ENCODE measurements at places on chromosomes 4 and X. TPM values are rescaled to one million over a fixed set of nuclear protein-coding genes. Genes with fewer than 3 reads are reported as not detected.
A peak's percentile ranks its signal among the peaks of the same experiment; 100 is the strongest.

DNA sequence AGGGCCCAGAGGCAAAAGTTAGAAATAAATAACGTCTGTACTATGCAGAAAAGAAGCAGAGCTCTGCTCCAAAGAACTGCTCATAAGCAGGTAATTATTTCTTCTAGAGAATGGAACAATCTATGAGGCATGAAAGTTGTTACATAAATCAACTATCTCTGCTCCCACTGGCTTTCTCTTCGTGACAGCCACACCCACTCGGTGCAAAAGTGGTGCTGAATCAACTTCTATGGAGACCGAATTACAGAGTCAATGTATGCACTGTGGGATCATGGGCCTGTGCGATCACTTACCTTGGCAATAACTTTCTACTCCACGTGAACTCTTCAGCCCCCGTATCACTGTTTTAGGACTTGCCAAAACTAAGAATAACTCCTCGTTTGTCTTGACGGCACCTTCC, 99.4 kb upstream of the ATXN3L start:
- no peak for DNase-seq

DNA sequence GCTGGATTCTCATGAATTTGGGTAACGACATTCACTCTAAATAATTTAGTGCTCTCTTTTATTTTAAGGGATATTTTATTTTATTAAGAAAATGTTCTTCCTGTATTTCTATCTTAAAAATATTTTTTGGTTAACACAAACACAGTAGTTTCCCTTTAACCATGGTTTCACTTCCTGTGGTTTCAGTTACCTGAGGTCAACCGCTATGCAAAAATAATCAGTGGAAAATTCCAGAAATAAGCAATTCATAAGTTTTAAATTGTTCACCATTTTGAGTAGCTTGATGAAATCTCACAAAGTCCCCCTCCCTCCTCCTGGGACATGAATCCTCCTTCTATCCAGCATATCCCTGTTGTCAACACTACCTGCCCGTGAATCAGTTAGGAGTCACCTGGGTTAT, 71.4 kb downstream of the GBA3 start:
- DNase-seq: no peak

- DNase-seq: no peak
These were observed 10.9 kb upstream of the NALF2 start for GRCh38 chrX:69493193-69493592.

DNA sequence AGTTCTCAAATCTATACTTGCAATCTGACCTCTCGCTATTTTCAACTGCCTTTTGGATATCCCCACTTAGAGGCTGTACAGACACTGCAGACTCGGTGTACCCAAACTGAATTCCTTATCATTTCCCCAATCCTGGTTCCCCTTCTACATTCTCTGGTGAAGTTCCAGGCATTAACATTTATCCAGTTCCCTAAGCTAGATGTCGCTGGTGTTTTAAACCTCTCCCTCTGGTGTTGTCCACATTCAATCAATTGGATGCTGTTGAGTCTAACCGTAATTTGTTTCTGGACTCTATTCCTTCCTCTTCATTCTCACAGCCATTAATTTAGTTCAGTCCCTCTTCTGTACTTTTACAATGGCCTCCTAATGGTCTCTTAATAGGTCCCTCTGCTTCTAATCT, 7.2 kb upstream of the STK26 start:
- DNase-seq: no peak

- DNase-seq: no peak
These were observed 2529.3 kb downstream of the ARAP2 start for GRCh38 chr4:33714971-33715370.

DNA sequence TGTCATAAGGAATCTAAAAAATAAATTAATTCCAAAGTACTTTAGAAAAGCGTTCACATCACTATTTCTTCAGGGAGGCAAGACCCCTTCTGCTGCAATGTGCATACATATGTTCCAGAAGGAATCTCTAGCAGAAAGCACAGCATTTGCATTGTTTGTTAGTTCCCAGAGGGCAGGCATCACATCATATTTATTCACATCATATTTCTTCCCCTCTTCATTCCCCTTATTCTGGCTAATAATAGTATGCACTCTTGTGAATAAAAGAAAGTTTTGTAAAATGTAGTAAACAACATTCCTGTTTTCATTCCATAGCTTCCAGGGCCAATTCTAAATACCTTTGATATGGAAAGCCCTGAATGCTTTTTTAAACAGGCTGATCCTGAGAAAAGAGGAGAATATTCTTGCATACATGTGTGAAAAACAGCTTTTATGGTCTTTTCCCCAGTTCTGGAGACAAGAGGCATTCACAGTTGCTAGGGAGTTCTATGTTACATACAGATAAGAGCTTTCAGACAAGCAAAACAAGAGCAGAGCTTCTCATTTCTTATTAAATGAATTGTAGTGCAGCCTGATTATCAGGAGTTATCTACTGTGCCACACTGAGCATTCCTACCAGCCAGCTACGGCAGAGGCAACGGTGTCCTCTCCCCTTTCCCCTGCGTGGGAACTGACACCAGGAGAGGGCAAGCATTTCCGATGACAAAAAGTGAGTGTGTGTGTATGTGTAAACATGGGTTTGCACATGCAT, 15.2 kb downstream of the GATB start:
- no peak for DNase-seq

DNA sequence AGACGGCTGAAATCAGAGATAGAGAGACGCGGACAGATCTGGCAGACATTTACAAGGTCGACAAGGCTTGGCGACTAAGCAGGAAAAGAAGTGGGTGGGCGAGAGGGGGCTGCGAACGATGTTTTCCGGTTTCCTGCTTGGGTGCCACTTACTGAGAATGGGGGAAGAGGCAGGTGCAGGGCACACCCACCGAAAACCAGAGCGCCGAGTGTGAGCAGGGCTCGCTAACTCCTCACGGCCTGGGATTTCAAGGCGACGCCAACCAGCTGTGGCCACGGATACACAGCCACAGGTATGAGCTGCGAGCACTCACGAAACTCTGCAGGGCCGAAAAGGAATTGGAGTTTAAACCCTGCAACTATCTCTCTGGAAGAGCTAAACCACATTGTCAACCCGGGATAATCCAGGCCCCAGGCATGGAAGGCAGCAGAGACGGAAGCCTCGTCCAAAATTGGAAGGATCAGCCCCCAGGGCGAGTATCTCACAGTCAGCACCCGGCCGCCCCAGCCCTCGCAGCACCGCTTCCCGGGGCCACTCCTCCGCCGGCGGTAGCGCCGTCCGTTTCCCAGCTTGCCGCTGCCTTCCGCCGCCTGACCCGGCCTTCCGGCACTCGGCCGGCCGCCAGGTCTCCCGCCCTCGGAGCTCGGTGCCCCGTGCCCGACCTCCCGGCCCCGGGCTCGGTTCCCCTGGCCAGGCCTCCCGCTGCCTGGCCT, 778 bp downstream of the CASP3 start:
- peak; percentile 57 for DNase-seq

DNA sequence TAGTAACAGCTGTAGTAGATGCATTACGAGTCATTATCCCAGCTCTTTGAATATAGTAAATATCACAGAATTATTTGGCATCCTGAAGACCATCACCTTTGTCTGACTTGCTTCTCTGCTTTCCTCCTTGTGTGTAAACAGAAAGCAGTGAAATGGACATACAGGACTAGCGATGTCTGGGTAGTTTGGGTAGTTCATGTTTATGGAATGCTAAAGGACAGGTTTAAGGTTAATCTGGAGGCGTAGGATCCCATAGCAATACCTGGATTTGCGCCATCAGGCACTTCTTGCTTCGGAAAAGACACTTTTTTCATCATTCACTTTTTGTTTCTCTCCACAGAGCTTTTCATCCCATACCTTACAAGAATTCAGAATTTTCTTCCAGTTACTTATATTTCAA, 232.2 kb downstream of the GPAT3 start:
- DNase-seq: no peak

DNA sequence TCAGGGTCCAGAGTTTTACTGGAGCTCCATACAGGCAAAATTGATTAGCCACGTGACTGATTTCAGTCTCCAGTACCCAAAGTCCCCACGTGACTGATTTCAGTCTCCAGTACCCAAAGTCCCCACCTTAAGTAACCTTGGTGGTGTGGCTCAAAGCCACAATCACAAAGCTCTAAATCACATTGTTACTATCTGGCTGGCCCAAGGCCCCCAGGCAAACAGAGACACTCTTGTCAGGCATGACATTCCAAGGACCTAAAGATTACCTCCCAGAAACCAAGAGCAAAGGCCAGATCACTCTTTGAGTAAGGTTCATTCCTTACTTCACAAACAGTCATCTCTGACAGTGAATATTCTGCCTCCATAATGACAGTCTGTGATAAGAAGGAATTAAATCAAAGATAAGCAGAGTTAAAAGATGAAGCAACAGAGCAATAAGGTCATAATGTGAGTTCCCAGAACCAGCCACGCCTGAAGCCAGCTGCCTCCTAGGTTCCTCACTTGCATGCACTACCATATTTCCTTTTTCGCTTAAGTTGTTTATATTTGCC, 78.5 kb downstream of the ANXA3 start:
- DNase-seq: no peak

DNA sequence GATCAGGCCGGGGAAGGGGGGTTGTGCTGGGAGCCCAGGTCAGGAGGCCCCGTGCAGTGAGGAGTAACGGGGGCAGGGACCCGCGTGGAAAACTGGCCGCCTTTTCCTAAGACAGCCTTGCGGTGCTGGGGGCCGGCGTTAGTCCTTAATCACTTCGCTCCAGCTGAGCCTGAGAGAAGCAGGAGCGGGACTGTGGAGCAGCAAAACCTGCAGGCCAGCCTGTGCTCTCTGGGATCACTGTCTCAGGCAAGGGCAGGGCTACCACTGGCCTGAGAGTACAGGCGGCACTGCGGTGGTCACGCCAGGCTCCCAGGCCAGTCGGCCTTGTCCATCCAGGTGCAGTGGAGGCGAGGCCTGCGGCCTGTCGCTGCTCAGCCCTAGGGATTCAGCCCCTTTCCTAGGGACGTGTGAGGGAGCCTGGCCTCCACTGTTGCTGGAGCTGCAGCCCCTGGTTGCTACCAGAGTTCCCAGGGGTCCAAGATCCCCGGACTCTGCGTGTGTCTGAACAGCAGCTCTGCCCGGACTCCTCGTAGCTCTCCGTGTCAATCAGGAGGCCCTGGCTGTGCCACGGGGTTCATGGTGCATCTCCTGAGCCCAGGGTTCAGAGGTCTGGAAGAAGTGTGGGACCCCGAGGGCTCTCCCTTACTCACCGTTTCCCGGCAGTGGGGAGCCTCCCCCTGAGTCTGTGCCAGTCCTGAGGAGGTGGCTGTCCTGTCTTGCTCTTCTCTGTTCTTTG, 2141.7 kb upstream of the TENM3 start:
- no peak for DNase-seq

GRCh38 chrX:6729626-6730025, 194.7 kb upstream of the VCX3A start:
- no peak for DNase-seq

GRCh38 chr4:6074758-6075157, 56.5 kb upstream of the C4orf50 start:
- no peak for DNase-seq

- no peak for DNase-seq
These were observed 49.0 kb downstream of the CD99L2 start for GRCh38 chrX:150849486-150849885.

DNA sequence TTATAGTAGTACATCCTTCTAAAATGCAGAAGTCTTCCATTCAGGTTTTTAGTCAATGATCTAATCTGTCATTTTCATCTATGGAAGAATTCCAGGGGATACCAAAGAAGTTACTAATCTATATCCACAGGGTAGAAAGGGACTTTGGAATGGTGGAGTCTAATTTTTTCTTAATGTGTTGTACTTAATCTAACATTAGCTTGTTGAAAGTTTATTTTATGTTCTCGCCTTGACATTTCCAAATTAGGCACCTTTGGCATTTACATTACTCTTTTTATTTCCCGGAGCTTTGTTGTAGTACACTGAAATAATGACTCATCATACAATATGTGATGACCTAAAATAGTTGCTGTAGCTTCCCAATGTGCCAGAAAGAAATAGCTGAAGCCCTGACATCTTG, 91.5 kb downstream of the HTR2C start:
- DNase-seq: no peak

DNA sequence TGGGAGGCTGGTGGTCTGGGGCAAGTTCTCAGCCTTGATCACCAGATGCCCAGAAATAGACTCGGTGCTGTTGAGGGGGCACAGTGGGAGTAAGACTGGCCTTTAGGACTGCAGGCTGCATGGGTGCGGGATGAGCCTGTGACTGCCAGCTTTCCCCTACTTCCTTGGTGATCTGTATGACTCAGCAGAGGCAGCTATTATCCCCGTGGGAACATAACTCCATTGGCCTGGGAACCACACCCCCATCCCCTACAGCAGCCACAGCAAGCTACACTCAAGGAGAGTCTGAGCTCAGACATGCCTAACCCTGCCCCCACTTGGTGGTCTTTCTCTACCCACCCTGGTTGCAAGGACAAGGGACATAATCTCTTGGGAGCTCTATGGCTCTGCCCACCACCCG, 20.6 kb downstream of the CLIC2 start:
- DNase-seq: no peak

- DNase-seq: no peak
These were observed 640.1 kb upstream of the AADAT start for GRCh38 chr4:170729897-170730296.

GRCh38 chrX:153494541-153495361, at the start of gene BGN:
Gene BGN, plus strand, starts transcription at chrX:153494980. Its CDS starts 9,652 bp downstream, at chrX:153504632.
- DNase-seq: no peak

DNA sequence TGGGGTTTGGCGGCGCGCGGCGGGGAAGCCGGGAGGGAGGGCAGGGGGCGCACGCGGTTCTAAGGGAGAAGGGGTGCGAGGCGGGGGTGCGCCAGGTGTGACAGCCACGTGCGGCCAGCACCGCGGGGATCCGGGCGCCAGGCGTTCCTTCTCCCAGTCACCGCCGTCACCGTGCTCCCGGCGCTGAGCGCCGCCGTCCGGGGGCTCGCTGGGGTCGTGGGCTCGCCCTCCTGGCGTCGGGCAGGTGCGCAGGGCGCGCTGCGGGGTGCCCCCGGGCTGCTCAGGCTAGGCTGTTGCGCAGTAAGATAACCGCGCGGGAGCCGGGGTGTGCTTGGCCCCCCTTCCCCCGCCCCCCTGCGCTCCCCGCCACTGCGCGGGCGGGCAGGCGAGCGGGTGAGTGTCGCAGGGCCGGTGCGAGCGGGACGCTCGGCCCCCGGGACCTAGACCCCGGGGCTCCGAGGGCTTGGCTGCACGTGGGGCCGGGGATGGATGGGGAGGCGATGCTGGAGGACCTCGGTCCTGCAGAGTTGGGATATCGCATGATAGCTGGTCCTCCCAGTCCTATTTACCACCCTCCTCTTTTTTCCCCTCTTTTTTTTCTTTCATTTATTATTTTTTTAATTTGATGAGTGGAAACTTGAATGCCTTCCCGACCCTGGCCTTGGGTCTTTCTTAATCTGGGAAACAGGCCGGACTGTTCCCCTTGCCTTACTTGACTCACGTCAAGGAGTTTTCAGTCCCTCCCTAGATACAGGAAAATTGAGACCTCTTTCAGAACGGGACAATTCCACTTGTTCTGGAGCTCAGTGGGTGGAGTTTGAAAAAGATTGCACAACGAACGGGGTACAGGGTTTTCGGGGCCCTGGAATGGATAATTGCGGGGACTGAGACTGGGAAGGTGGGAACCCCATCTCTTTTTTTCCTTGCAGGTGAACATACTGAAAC, 797 bp downstream of the TXLNG start:
- DNase-seq: no peak

GRCh38 chr4:38306482-38307071, 346.4 kb downstream of the PTTG2 start:
- DNase-seq: no peak

ADH1A gene
- polyA plus RNA-seq: 10.2 TPM

AMOT gene
- polyA plus RNA-seq: 13.7 TPM

MTMR8 gene
- polyA plus RNA-seq: 1.4 TPM

TRIM75 gene
- not detected for polyA plus RNA-seq

S100G gene
- not detected for polyA plus RNA-seq

PAGE1 gene
- polyA plus RNA-seq: not detected

SOD3 gene
- 18.7 TPM for polyA plus RNA-seq

MAP3K15 gene
- polyA plus RNA-seq: 2.2 TPM

RAB39B gene
- 1.1 TPM for polyA plus RNA-seq

Data from right lung (tissue), 10 donors.